ENCODE measurements at places on chromosomes 7 and 10.
A peak's percentile ranks its signal among the peaks of the same experiment; 100 is the strongest.

DNA sequence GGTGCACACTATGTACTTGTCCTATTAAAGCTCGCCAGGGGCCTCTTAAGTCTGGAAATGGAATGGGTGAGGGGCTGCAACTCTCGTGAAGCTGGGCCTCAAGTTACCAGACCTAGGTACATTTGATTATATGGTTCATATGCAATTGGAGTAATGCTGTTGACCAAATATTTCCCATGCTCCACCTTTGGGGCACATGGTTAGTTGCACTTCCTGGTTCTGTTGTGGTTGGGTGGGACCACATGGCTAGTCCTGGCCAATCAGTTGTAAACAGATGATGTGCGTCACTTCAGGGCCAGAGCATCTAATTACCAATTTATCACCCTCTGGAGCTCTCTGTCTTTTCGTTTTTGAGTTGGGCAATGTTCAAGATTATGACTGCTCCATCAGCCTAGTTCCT, 39.5 kb upstream of the OPN4 start:
- DNase-seq = no peak

- no peak for DNase-seq
Measured at GRCh38 chr10:62733654-62734293, 70.7 kb upstream of the ADO start.

DNA sequence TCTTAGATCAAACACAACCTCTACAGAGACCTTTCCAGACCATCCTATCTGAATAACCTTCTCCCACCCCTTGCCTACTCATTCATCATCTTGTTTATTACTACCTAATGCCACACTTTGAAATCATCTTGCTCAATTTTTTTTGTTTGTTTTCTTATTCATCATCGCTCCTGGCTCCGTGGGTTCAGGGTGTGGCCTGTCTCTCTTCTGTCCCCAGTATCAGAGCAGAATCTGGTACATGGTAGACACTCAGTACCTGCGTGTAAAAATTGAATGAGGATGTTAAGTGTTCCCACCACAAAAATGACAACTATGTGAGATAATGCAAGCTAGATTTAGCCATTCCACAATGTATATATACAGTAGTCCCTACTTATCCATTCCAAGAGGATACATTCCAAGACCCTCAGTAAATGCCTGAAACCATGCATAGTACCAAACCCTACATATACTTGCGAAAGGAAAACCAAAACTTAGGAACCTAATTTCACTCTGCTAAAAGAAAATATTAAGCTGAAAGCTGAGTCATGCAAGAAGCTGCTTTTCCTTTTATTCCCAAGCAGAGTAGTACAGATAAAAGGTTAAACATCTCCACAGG, 72.1 kb upstream of the SEC61G start:
- no peak for DNase-seq

DNA sequence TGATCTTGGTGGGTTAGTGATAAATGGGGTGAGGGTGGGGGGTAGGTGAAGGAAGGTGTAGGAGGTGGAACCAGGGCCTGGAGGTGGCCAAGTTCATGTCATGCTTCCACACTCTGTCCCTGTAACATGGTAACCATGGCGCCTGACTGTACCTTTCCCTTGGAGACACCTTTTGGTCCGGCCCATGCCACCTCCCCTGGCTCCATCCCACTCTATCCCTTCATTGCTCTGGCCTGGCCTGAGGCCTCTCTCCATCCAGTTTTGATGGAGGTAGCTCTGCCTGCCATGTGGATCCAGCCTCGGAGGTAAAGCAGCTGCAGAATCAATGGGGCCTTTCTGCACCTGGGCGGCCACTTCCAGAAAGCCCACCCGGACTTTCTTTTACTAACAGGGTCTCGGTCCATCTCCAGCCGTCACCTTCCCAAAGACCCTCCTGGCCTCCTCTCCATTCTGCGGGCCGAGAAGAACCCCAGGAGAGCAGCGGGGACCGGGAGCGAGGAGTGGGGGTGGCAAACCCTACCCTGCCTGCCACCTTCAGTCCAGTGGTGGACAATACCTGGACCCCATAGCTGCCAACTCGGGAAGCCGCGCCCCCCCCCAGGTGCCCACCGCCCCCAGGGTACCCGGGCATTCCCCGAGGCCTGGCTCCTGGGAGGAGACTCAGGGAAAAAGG, 504 bp upstream of the TRRAP start:
- DNase-seq = no peak

DNA sequence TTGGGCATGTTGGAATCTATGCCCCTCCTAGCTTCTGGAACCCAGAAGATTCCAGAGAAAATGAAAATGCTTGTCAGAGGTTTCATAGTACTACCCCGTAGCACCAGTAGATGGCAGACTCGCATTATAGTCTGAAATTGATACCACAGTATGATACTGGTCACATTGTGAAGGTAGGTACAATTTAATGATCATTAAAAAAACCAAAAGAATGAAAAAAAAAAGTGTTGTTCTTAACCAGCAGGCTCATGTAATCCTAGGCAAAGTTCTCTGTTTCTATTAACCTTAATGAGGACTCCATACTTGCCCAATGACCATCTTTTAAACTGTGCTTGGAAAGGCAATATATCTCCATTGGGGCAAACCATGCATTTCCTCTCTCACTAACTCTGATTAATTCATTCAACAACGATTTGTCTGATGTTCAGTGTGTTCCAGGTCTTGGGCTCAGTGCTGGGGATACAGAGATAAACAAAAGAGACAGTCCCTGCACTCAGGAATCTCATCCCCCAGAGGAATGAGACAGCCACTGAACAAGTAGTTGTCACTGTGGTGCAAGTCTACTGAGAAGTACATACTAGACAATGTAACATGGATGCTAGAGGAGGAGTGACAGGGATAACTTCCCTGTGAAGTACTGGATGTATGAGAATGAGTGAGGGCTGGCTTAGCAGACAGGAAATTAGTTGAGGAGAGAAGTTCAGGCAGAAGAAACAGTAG, 223.5 kb upstream of the PHYHIPL start:
- DNase-seq = no peak

- DNase-seq = no peak
Measured at GRCh38 chr10:96612055-96612830, 25.4 kb upstream of the TM9SF3 start.

- DNase-seq = no peak
Measured at GRCh38 chr7:2198206-2198605, 34.5 kb downstream of the MAD1L1 start.

GRCh38 chr7:155449008-155449868, 8.7 kb upstream of the EN2 start:
- no peak for DNase-seq

DNA sequence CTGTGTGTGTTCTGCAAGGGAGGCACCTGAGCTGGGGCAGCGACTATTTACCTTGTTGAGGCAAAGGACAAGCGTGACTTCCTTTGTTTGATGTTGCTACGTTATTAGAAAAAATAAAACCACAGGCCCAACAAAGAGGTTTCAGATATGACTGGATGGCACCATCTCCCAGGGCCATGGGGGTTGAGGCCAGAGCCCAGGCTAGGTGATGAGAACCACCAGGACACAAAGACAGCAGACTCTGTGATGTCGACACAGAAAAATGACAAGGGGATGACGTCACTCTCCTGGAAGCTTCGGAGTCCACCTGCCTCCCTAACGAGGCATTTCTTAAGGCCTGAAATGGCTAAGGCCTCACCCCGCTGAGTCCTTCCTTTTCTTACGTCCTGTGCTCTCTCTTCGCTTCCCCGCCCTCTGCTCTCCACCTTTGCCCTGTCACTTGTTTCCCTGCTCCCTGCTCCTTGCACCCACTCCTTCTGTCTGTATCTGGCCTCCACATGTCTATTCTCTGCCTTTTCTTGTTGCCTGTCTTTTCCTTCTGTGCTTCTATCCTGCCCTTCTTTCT, 83.0 kb upstream of the ADRB1 start:
- peak; percentile 69 for DNase-seq

DNA sequence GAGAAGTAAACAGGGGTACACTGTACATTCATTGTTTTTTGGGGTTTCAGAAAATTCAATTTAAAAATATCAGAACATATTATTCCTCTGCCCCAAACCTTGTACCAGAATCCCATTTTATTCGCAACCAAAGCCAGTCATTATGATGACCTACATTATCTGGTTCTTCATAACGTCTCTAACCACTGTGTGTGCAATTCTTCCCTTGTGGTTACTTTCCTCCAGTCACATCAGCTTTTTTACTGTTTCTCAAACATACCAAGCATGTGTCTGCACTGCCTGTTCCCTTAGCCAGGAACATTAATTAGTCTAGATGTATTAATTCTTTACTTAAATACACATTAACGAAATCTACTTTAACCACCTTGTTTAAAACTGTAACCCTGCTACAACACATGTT, 64.8 kb downstream of the THSD7A start:
- DNase-seq = no peak

DNA sequence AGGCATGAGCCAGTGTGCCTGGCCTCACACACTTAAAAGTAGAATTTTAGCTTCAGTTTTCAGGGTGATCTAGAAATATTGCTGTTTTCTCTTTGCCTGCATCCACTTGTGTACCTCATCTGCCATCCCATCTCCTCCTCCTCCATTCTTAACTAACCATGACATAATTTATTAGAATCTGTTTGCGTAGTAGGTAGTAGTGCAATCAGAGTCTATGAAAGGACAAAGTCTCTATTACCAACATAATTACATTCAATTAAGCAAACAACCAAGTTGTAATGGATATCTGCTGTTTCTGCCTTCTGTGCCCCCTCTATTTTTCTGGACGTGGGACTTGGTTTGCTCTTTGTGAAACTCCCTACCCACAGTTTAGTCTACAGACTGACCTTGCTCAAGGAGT, 72.9 kb downstream of the CDK14 start:
- DNase-seq = no peak

DNA sequence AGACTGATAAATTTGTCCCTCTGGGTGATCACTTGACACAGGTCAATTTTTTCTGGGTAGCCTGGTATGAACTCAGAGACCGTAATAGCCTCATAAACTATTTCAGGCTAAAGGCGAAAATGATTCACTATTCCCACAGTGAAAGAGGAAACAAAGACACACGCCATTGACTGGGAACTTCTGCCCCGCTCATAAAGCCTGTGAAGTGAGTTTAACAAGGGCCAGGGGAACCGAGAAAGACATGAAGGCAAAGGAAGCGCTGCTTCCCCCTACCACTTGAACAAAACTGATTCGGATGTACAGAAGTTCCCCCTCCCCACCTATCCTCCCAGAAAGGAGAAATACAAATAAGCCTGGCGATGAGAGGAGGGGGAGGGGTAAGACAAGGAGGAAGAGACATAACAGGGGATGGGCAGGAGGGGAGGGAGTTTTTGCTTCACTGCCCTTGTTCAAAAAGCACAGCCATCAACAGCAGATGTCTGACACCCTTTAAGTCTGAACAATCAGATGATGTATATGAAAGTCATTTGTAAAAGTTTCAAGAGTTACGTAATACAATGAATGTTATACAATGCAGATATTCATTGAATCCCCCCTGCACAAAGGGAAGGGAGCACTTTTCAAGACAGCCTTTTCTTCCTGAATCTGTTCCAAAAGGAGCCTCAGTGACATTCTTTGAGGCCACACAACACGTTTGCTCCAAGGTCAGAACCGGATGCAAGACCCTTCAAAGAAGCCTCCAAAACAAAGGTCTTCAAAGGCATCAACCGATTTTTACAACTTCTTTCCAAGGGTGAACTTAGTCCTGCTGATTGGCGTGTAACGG, 734 bp downstream of the ABCB4 start:
- no peak for DNase-seq

- no peak for DNase-seq
Measured at GRCh38 chr7:37142958-37143357, 305.7 kb downstream of the ELMO1 start.

GRCh38 chr7:44277851-44278250, 47.5 kb downstream of the CAMK2B start:
- no peak for DNase-seq

DNA sequence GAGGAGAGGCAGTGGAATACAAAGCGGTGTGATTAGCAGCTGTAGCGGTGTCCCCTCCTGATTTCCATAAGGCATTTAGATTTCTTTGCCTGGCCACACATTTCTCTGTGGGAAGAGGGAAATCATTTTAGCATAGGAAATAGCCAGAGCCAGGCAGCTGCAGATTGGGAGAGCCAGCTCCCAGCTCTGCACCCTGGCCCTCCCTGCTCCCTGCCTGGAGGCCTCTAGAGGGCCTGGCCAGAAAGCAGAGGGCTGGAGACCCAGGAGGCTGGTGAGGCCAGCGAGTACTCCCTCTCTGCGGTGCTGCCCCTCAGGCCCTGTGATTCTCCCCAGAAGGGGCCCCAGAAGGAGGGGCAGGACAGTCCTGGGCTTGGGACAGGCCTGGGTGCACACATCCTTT, 85.7 kb downstream of the C10orf105 start:
- no peak for DNase-seq

DNA sequence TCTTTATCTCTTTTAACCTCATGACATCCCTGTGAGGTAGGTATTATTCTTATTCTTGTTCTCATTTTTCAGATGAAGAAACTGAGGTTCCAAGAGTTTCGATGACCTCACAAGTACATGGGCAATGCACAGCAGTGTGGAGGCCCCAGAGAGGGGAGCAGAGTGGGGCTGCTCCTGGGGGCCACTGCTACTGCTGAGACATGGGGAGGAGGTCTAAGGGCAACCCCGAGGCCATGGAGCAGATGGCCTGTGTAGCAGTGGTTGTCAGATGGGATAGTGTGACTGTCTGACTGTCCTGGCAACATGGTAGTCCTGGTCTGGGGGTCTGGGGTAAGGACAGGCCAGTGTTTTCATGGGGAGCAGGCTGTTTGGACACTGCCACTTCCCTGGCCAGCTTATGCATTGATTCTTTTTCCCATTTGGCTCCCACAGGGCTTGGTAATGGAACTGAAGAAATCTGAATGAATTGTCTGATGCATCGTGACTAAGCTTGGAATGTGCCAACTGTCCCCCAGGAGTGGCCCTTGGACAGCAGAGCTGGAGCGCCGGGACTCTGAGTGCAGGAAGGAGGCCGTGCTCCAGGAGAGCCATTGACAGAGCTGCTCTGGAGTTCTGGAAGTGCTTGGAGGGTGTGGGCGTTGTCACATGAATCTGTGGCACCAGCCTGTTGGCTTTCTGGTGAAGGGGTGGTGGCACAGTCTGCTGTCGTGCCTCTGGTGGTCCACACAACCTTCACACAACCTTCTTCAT, 40.9 kb downstream of the ADRA2A start:
- no peak for DNase-seq

DNA sequence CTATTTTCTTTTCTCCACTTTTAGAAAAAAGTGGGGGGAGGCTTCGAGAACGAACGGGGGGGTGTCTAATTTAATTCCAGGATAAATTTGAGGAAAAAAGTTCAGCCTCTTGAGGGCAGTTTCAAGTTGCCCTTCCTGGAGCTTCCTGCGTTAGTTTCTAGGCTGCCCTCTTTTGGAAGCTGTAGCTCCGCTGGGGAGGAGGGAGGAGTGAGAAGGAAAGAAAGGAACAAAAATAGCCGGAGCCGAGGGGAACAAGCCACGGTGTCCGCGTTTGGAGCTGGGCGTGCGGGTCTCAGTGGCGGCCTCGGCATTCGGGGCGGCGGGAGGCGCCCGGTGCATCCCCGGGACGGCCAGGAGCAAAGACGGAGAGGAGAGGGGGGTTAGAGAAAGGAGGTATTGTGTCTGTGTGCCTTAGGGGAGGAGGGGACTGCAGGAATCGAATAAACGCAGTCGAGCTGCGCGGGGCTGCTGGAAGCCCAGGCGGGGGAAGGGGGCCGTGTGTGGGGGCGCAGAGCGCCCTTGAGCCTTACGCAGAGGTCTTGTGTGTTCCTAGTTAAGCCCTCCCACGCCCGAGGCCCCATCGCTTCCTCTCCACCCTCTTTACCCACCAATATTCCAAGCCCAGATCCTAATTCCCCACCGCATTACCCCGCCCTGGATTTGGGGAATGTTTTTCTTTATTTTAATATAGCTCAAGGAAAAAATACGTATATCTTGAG, 2.0 kb upstream of the TNRC18 start:
- DNase-seq = peak; percentile 15

- no peak for DNase-seq
Measured at GRCh38 chr10:34041871-34042270, 707.4 kb upstream of the NRP1 start.

GRCh38 chr7:128210590-128211570, 30.2 kb upstream of the LEP start:
- DNase-seq = no peak

All from CD4-positive, alpha-beta memory T cell (primary cell).